Astrocyte (in vitro differentiated cells and primary cell): ENCODE measurements at places on chromosomes 4 and X. TPM values are rescaled to one million over a fixed set of nuclear protein-coding genes. Genes with fewer than 3 reads are reported as not detected.
A peak's percentile ranks its signal among the peaks of the same experiment; 100 is the strongest.

PCSK1N gene
- total RNA-seq, result 62.0 and 65.0 TPM in 2 replicates

DTHD1 gene
- not detected in 2 replicates for total RNA-seq

SLITRK4 gene
- total RNA-seq, result 2.7 and 3.7 TPM in 2 replicates

SERPINA7 gene
- total RNA-seq, result not detected in 2 replicates

ETDA gene
- total RNA-seq, result not detected in 2 replicates

RNF128 gene
- 14.9 and 17.5 TPM in 2 replicates for total RNA-seq

RHOH gene
- not detected in 2 replicates for total RNA-seq

PCDH7 gene
- 40.8 and 45.4 TPM in 2 replicates for total RNA-seq

- no peaks in the 10 kb centered on the region for H3K27me3 ChIP-seq
- peak; percentile 20 for DNase-seq
- H3K36me3 ChIP-seq, result no peaks in the 10 kb centered on the region
- H3K27ac ChIP-seq, result no peak overlapping the region
- no peaks in the 10 kb centered on the region for H3K4me1 ChIP-seq
- no peak overlapping the region for H3K4me3 ChIP-seq
Observed at GRCh38 chr4:37603070-37603468, 83.1 kb downstream of the RELL1 start.

GRCh38 chrX:47637546-47638195 is 7.9 kb upstream of the CFP start:
- DNase-seq, result no peak
- H3K36me3 ChIP-seq, result peaks cover 12% of the 10 kb centered on the region
- H3K27ac ChIP-seq, result no peak overlapping the region
- H3K4me3 ChIP-seq, result no peak overlapping the region
- peaks cover 3% of the 10 kb centered on the region for H3K4me1 ChIP-seq

- H3K27me3 ChIP-seq, result no peaks in the 10 kb centered on the region
- H3K36me3 ChIP-seq, result no peaks in the 10 kb centered on the region
- DNase-seq, result peak; percentile 98
- H3K4me1 ChIP-seq, result peaks cover 21% of the 10 kb centered on the region
Observed at GRCh38 chr4:15920723-15921591, 17.6 kb downstream of the FGFBP1 start.

DNA sequence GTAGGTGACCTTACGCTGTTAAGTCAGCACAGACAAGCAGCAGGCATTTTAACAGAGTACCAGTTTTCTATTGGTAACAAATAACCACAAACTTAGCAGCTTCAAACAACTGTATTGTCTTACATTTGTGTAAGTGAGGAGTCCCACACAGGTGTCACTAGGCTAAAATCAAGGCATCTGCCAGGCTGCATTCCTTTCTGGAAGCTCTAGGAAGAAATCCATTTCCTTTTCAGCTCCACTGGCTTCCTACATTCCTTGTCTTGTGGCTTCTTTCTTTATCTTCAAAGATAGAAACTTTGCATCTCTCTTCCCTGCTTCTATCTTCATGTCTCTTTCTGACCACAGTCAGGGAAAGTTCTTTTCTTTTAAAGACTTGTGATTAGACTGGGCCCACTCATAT is 139.9 kb downstream of the TMEM144 start:
- no peaks in the 10 kb centered on the region for H3K27me3 ChIP-seq
- H3K4me3 ChIP-seq, result no peak overlapping the region
- H3K27ac ChIP-seq, result no peak overlapping the region
- no peak for DNase-seq
- H3K36me3 ChIP-seq, result no peaks in the 10 kb centered on the region

GRCh38 chr4:43471950-43472349 is 579.4 kb downstream of the GRXCR1 start:
- H3K4me1 ChIP-seq, result no peaks in the 10 kb centered on the region
- no peaks in the 10 kb centered on the region for H3K36me3 ChIP-seq
- H3K27ac ChIP-seq, result no peak overlapping the region
- H3K27me3 ChIP-seq, result no peaks in the 10 kb centered on the region

DNA sequence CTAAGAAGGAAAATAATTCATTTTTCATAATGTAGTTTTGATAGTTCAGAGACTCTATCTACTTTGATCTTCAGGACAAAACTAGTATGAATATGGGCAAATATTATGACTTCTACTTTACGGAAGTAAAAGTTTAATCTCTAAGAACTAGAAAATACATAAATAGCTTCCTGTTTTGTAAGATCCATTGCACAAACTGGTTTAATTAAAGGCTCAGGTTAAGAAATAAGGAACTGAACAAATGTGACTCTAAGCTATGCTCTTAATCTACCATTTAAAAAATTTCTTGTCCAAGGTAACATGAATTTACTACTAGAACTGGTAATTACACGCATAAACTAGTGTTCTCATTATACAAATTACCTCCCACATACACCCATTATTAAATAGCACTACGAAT is 360.6 kb downstream of the INPP4B start:
- no peak for DNase-seq
- no peaks in the 10 kb centered on the region for H3K27me3 ChIP-seq
- no peaks in the 10 kb centered on the region for H3K36me3 ChIP-seq
- no peak overlapping the region for H3K27ac ChIP-seq

- DNase-seq, result no peak
- H3K4me3 ChIP-seq, result no peak overlapping the region
- H3K27me3 ChIP-seq, result no peaks in the 10 kb centered on the region
Observed at GRCh38 chr4:6114181-6114580, 86.2 kb downstream of the JAKMIP1 start.

GRCh38 chrX:9957743-9958142 is 9.4 kb upstream of the CLDN34 start:
- no peaks in the 10 kb centered on the region for H3K4me1 ChIP-seq
- H3K27me3 ChIP-seq, result no peaks in the 10 kb centered on the region
- H3K4me3 ChIP-seq, result no peak overlapping the region
- H3K27ac ChIP-seq, result no peak overlapping the region
- no peak for DNase-seq

GRCh38 chrX:25523574-25524540 is 508.1 kb upstream of the ARX start:
- no peaks in the 10 kb centered on the region for H3K36me3 ChIP-seq
- H3K27me3 ChIP-seq, result no peaks in the 10 kb centered on the region
- no peak overlapping the region for H3K27ac ChIP-seq
- DNase-seq, result no peak
- no peaks in the 10 kb centered on the region for H3K4me1 ChIP-seq

- H3K36me3 ChIP-seq, result no peaks in the 10 kb centered on the region
- H3K27ac ChIP-seq, result no peak overlapping the region
- H3K27me3 ChIP-seq, result no peaks in the 10 kb centered on the region
- DNase-seq, result no peak
Observed at GRCh38 chrX:136728393-136728792, 52.3 kb downstream of the ARHGEF6 start.

DNA sequence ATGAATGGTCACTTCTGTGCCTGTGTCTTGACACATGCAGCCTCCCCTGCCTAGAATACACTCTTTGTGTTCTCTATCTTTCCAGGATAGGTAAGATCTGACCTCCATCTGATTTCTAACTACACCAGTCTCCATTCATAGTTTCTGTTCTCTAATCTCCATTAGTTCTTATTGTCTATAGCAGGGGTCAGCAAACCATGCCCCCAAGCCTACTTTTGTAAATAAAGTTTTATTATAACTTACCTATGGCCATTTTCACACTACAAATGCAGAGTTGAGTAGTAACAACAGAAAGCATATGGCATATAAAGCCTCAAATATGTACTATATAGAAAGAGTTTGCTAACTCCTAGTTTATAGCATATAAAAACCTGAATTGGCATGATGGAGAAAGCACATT is 37.6 kb upstream of the H2AZ1 start:
- H3K4me1 ChIP-seq, result no peaks in the 10 kb centered on the region
- H3K36me3 ChIP-seq, result no peaks in the 10 kb centered on the region

- no peaks in the 10 kb centered on the region for H3K27me3 ChIP-seq
- no peak overlapping the region for H3K27ac ChIP-seq
- H3K36me3 ChIP-seq, result no peaks in the 10 kb centered on the region
Observed at GRCh38 chrX:49192722-49193328, 6.7 kb upstream of the PRICKLE3 start.

DNA sequence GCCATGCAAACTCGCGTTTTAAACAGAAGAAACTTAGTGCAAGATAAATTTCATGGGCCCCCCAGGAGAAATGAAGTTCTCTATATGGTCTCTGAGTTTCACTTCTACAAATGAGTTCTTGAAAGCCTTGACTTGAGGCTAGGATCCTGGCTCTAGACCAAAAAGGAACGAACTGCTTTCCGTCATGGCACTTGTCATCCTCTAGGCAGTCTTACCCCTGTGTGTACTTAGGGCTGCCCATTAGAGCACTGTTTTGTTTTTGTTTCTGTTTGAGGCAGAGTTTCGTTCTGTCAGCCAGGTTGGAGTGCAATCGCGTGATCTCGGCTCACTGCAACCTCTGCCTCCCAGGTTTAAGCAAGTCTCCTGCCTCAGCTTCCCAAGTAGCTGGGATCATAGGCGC is 29.0 kb downstream of the RNF4 start:
- peaks cover 45% of the 10 kb centered on the region for H3K36me3 ChIP-seq
- no peak overlapping the region for H3K27ac ChIP-seq
- H3K4me1 ChIP-seq, result no peaks in the 10 kb centered on the region
- no peaks in the 10 kb centered on the region for H3K27me3 ChIP-seq
- H3K4me3 ChIP-seq, result no peak overlapping the region

DNA sequence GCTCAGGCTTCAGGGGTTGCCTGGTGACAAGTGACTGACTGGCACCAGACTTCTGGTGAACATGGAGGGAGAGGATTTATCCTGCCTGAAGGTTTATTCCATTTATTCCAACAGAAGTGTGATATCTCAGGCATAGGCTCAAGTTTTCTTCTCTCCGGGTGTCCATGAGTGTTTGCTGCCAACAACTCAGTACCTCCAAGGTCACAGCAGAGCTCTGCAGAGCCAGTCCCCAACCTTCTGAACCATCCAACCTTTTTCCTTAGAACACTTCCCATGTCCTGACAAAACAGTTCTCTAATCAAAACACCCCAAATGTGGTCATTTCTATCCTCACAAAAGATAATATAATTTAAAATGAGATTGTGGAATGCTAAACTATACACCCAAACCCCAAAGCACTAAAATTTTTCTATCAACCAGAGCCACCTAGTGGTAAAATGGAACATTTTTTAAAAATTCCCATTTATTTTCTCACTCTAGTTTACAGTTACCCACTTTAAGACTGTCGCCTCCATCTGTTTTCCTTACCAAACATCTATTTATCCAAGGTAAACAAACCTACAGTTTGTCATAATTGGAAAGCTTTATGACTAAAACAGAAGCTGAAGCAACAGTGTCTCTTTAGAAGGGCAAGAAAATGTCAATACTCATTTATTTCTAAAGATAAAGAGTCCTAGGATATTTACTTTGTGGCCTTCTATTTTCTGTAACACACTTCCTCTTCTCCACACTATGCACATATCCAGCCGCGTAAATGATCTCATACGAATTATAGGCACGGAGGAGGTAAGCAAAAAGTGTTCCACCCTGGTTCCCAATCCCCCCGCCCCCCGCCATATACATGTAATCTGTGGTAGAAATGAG is 39.5 kb downstream of the TMEM154 start:
- H3K36me3 ChIP-seq, result peaks cover 2% of the 10 kb centered on the region
- no peak overlapping the region for H3K4me3 ChIP-seq
- H3K4me1 ChIP-seq, result no peaks in the 10 kb centered on the region
- H3K27me3 ChIP-seq, result no peaks in the 10 kb centered on the region

GRCh38 chr4:63788271-63788670 is 621.0 kb downstream of the TECRL start:
- DNase-seq, result no peak
- H3K4me3 ChIP-seq, result no peak overlapping the region
- no peaks in the 10 kb centered on the region for H3K27me3 ChIP-seq
- no peaks in the 10 kb centered on the region for H3K4me1 ChIP-seq

- no peaks in the 10 kb centered on the region for H3K27me3 ChIP-seq
- H3K4me1 ChIP-seq, result peaks cover 7% of the 10 kb centered on the region
- peaks cover 13% of the 10 kb centered on the region for H3K36me3 ChIP-seq
- H3K4me3 ChIP-seq, result no peak overlapping the region
Observed at GRCh38 chr4:119540249-119540648, 88.4 kb downstream of the PDE5A start.

- H3K36me3 ChIP-seq, result no peaks in the 10 kb centered on the region
- peak overlapping the region; percentile 33 for H3K27ac ChIP-seq
- peak; percentile 8 for DNase-seq
- no peak overlapping the region for H3K4me3 ChIP-seq
Observed at GRCh38 chrX:110226931-110227330, 91.0 kb downstream of the AMMECR1 start.

- H3K4me3 ChIP-seq, result no peak overlapping the region
- no peaks in the 10 kb centered on the region for H3K36me3 ChIP-seq
- H3K27ac ChIP-seq, result no peak overlapping the region
Observed at GRCh38 chr4:111982089-111982488, 163.2 kb upstream of the FAM241A start.

DNA sequence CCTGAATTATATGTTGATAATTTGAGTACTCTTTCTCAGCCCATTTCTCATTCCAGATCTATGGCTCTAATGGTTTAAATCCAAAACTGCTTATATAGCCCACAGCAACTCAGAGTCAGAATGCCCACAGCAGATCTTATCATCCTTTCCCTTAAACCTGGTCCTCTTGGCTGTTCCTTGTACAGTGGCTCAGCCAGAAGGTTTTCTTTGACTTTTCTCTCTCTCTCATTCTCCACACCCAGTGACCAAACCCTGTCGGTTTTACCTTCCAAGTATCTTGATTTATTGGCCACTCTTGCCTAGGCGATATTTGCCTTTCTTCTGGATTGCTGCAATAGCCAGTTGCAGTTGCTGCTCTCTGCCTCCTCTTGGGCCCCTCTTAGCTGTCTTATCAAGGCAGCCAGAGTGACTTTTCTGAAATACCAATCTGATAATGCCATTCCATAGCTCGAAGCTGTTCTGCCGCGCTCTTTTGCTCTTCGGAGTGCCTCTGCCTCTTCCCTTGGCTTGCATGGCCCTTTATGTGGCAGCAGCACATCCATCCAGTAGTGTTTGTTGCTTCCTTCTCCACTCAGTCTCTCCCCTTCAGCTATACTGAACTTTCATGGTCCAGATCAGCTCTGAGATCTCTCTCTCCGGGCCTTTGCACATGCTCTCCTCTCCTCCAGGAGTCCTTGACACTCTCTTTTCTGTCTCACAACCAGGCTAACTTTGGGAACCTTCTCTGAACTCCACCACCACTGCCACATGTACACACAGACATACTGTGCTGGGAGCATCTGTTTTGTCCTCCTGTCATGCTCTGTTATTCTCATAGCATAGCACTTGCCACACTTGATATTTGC is 11.8 kb downstream of the GAB1 start:
- no peak for DNase-seq
- H3K27ac ChIP-seq, result no peak overlapping the region
- H3K4me1 ChIP-seq, result peaks cover 10% of the 10 kb centered on the region
- H3K27me3 ChIP-seq, result no peaks in the 10 kb centered on the region
